SIG-M5 (cell line): ENCODE measurements at places on chromosomes 7 and 10.

GRCh38 chr7:125814100-125814499 is 884.5 kb upstream of the POT1 start:
- DNase-seq: no peak

- no peak for DNase-seq
Observed at GRCh38 chr7:143279186-143280098, 5.3 kb upstream of the TMEM139 start.

DNA sequence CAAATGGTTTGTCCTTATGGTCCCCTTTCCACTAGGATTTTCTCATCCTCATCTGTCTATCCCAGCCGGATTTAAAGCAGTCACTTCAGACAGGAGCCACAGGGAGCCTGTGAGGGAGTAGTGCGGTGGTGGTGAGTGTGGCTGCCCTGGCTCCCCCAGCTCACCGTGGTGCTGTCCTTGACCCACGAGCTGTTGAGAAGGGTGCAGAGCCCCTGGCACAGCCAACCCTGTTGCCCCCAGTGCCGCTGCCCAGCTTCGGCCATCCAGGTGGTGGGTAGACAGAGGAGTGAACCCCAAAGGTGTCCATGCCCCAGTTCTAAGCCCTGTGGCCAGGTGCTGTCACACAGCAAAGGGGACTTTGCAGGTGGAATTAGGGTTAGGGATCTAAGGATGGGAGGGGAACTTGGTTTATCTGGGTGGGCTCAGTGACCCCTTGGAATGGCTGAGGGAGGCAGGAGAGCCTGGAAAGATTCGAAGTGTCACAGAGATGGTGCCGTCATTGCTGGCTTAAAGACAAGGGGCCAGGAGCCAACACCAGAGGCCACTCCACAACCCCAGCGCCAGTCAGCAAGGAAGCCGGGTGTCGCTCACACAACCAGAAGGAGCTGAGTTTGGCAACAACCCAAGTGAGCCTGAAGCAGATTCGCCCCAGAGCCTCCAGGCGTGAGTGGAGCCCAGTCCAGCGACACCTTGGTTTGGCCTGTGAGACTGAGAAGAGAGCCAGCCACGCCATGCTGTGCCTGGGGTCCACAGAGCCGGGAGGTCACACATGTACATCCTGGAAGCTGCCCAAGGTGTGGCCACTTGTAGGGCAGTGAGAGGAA is 142.4 kb downstream of the ADCY1 start:
- no peak for DNase-seq

- DNase-seq: no peak
Observed at GRCh38 chr7:142910031-142910433, 23.5 kb downstream of the TRPV5 start.

- DNase-seq: no peak
Observed at GRCh38 chr7:25132430-25132829, 7.4 kb upstream of the CYCS start.

- DNase-seq: no peak
Observed at GRCh38 chr7:28411876-28412662, at the start of gene CREB5. CREB5 (plus strand) TSS chr7:28412518; CDS start chr7:28412915, 397 bp downstream.

DNA sequence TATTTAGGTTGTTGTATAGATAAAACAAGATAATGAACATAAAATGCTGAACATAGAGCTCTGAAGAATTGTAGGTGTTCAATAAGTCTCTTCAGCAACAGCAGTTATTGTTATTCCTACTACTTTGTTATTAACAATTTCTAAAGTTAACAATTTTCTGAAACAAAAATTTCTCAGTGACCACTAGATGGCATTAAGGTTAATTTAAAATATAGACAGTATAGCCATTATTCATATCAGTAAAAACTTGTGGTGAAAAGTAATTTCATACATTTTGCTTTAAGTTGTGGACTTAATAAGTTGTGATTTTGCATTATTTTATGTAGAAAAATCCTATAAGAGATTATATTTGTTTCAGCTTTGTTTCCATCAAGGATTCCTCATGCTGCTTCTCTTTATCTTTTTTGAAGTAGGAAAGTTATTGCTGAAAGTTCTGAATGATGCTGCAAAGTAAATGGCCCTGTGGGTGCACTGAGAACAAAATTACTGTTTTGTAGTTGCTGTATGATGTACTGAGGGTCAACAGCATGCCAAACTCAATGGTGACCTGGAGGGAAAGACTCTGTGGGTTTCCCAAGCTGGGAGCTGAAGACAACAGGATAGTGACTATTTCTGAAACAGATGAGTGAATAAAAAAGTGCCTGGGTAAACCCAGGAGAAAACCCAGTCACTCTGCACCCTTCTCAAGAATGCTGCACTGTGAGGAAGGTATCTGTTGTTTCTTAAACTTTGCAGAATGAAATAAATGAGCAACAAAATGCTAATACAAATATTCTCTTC is 253.6 kb downstream of the KIF20B start:
- no peak for DNase-seq

DNA sequence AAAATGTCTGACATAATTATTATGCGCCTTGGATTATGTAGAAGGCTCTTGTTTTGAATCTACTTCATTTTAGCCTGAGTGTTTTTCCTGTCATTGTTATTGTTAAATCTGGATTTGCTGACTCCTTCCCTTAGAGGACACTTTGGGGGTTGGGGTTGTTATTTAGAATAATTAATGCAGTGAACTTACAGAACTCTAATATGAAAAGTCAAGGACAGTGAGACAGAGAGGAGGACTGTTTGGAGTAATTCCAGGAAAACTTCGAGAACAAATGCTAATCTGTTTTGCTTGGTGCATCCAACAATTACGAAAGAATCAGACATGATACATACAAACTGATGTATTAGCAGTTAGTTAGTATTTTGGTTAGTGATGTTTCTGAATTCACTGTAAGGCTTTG is 146.1 kb downstream of the ABCA13 start:
- DNase-seq: no peak
